ENCODE measurements at places on chromosomes 4 and X.

GRCh38 chrX:29947225-29947624 is 268.1 kb upstream of the MAGEB2 start:
- no peak for DNase-seq

GRCh38 chr4:73450398-73451004 is 14.5 kb downstream of the AFP start:
- no peak for DNase-seq

DNA sequence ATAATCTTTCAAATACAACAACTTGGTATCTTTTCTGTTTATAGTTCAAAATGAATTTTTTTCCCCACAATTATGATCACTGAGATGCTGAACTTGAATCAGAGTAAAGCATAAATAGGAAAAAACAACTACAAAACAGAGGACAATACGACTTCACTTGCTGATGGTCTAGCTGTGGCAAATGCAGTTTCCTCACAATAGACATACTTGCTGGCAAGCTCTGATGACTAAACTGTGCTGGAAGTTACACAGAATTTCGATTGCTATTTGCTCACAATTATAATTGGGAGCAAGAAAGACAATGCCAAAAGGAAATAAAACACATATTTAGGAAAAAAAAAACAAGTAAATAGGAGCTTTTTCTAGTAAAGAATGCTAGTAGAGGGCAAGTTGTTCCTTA is 14.7 kb downstream of the VEGFC start:
- no peak for DNase-seq

- DNase-seq: no peak
Observed at GRCh38 chr4:125789023-125789422, 474.3 kb downstream of the FAT4 start.

GRCh38 chrX:74923942-74924448 is 1.3 kb downstream of the NEXMIF start:
- DNase-seq: peak; percentile 2

DNA sequence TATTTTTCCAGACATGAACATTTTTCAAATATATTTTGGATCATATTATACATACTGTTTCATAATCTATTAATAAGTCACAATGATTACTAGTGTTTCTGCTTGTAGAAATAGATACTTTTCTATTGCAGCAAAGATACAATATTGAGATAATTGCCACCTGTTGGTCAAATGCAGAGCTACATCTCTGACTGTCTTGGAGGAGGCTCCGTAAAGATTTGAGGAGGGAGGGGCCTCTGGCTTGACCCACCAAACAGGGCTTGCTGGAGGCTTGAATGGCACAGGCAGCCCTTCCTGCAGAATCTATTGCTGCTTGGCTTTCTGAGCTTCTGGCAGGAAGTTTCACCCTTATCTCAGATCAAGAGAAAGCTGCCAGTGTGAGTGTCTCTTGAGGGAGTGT is 99.3 kb upstream of the ARMCX2 start:
- DNase-seq: peak; percentile 2

GRCh38 chr4:188942606-188943005 is 803.4 kb downstream of the TRIML1 start:
- no peak for DNase-seq

- DNase-seq: no peak
Observed at GRCh38 chrX:119871245-119871598, 311 bp downstream of the RNF113A start.

- no peak for DNase-seq
Observed at GRCh38 chr4:85642356-85643100, 167.6 kb downstream of the ARHGAP24 start.

DNA sequence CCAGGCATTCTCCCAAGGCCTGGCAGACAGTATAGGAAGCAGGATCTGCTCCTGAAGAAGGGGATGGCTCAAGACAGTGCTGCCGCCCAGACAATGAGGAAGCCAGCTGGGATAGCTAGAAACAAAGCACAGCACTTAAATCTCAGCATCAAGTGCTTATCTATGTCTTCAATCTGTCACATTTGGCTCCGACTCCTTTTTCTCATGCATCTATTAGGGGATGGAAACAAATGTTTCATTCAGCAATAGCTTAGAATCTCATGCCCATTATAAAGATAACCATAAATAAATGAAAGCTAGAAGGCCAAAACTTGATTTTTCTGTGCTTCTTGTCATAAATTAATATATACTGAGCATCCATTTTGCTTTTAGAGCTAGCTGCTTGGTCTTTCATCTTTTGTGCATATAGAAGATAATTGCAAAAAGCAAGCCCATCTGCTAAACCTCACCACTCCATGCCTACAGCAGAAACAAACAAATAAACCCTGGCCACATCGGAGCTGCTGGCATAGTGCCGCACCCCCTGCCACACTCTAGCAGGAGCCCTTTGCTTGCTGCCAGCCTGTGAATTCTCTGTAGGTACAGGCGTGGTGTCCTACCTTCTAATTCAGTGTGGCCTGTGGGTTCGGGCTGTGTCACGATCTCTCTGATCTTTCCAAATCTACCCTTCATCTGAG is 75.9 kb downstream of the AASDH start:
- no peak for DNase-seq

GRCh38 chr4:114136069-114136468 is 156.6 kb upstream of the ARSJ start:
- DNase-seq: no peak

GRCh38 chr4:116438981-116439729 is 646.2 kb downstream of the TRAM1L1 start:
- DNase-seq: no peak

GRCh38 chrX:74242050-74242449 is 61.9 kb upstream of the ZCCHC13 start:
- no peak for DNase-seq

GRCh38 chr4:131638781-131639180 is 1510.3 kb upstream of the PCDH10 start:
- no peak for DNase-seq

DNA sequence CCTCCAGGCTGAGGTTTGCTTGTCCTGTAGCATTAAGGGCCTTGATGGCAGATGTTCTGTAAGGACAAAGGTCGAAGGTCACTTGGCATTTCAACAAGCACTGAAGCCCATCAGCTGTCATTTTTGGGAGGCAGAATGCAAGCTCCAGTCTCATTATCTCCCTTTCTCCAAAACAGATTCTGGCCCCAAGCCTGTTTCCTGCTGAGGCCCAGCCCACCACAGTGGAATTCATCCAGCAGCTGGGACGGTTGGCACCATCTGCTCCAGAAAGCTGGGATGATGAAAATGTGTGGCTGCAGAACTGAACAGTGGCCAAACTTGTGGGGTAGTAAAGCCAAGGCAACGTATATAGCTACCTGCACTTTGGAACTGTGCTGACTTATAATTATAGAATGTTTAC is 17.7 kb upstream of the PPEF2 start:
- DNase-seq: no peak

- no peak for DNase-seq
Observed at GRCh38 chr4:62450740-62451139, 1250.6 kb downstream of the ADGRL3 start.

GRCh38 chrX:17185431-17185830 is 189.6 kb upstream of the NHS start:
- DNase-seq: no peak

DNA sequence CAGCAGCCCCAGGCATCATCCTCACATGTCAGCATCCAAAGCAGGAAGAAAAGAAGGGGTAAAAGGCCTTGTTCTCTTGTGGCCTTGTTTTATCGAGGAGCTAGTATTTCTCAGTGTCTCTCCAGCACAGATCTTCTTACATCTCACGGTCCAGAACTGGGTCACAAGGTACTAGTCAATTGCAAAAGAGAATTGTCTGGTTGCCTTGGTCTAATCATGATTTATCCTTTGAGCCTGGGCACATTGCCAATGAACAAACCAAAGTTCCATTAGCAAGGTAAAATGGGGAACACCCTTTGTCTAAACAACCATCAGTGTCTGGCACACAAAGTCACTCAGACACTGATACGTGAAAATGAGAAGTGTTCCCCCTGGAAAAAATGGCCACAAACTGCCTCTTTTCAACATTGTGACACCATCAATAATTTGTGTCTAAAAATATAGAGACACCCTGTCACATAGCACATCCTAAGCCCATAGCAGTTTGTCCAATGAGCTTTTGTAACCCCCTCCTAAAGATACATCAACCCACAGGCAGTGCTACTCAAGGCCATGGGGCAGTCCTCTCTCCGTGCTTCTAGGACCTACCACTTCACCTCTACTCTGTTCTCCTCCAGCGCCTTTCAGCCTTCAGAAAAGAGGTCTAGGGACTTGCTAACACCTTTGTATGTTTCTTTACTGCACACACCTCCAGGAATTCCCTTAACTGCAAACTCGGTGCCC is 534.4 kb downstream of the MID1IP1 start:
- DNase-seq: no peak

GRCh38 chrX:76862509-76862908 is 435.0 kb downstream of the MAGEE1 start:
- DNase-seq: no peak

- DNase-seq: no peak
Observed at GRCh38 chrX:44954562-44954961, 81.6 kb downstream of the KDM6A start.

- peak; percentile 87 for DNase-seq
Observed at GRCh38 chrX:154534526-154535322, 11.9 kb downstream of the G6PD start.

GRCh38 chr4:38075370-38076152 is 115.4 kb downstream of the PTTG2 start:
- DNase-seq: no peak

GRCh38 chr4:159069922-159070321 is 33.0 kb upstream of the RAPGEF2 start:
- no peak for DNase-seq

GRCh38 chr4:110271986-110272385 is 73.6 kb upstream of the ELOVL6 start:
- DNase-seq: no peak

- DNase-seq: no peak
Observed at GRCh38 chrX:12372111-12372510, 233.8 kb downstream of the FRMPD4 start.

GRCh38 chr4:102794999-102795398 is 32.4 kb downstream of the UBE2D3 start:
- no peak for DNase-seq

GRCh38 chr4:2648159-2648814 is 107.8 kb downstream of the TNIP2 start:
- no peak for DNase-seq

- no peak for DNase-seq
Observed at GRCh38 chrX:76184276-76184675, 11.4 kb downstream of the PBDC1 start.

- no peak for DNase-seq
Observed at GRCh38 chr4:54076673-54077072, 12.3 kb upstream of the CHIC2 start.

GRCh38 chrX:6959006-6959405 is 188.5 kb upstream of the STS start:
- DNase-seq: no peak

- no peak for DNase-seq
Observed at GRCh38 chr4:7200801-7201200, 8.5 kb downstream of the SORCS2 start.

GRCh38 chr4:53490161-53490956 is 100.9 kb downstream of the LNX1 start:
- DNase-seq: no peak

GRCh38 chr4:16617011-16617410 is 281.4 kb downstream of the LDB2 start:
- no peak for DNase-seq

DNA sequence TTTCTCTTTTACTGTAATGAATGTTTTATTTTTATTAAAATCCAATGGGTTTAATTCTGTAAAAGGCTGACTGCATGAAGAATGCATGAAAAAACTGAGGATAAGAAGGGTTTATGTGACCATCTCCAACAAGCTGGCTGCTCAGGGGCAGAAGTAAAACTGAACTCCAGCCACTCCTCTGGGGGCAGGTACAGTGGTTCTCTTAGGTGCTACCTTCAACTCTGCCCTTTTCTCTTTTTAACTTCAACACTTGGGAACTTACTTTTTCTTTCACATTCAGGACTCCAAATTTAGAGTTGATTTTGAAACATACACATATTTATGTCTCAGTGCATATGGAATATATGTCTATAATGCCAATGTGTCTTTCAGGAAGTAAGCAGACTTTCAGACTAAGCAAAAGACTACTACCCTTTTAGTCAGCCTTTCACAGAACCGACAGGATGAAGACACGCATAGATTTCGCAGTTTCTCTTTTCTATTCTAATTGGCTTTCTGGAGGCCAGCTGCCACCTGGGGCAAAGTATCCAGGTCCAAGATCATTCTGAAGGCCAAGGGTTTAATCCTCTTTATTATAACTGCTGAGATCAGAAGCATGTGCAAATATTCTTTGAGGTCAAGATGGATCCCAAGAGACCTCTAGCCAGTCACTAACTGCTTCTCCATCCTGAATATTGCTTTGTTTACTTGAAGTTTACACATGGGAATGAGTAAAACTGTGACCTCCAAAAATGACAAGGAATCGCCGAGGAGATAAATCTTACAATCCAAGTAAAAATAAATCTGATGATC is 30.7 kb downstream of the HS3ST1 start:
- DNase-seq: no peak

DNA sequence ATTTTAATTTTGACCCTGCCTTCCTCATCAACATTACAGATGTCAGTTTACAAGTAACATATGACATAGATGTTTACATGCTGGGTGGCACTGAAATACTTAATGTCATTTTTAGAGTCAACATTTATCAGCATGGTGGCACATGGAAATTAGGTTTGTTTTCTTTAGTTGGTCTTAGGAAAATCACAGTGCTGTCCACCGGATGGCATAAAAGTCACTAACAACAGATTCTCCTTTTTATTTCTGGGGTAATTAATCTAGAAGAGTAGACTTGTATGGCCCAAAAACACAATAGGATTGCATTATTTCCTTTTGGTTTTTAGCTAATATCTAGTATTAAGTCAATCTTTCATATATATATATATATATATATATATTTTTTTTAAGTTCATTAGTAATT is 88.6 kb upstream of the HHIP start:
- DNase-seq: no peak

Measured in activated naive CD4-positive, alpha-beta T cell treated with Interleukin-2 at 50 U/mL for 16 hours (primary cell).